ENCODE measurements at places on chromosomes 3 and 15.

- DNase-seq = no peak
Measured at GRCh38 chr3:33458446-33458845, 18.2 kb upstream of the UBP1 start.

- DNase-seq = no peak
Measured at GRCh38 chr15:63449731-63450130, 54.7 kb upstream of the USP3 start.

GRCh38 chr15:101322854-101323477, 27.9 kb upstream of the SNRPA1 start:
- DNase-seq = no peak

GRCh38 chr3:71395927-71396695, 187.4 kb downstream of the FOXP1 start:
- DNase-seq = no peak

- DNase-seq = no peak
Measured at GRCh38 chr3:88188436-88188835, 38.7 kb downstream of the C3orf38 start.

DNA sequence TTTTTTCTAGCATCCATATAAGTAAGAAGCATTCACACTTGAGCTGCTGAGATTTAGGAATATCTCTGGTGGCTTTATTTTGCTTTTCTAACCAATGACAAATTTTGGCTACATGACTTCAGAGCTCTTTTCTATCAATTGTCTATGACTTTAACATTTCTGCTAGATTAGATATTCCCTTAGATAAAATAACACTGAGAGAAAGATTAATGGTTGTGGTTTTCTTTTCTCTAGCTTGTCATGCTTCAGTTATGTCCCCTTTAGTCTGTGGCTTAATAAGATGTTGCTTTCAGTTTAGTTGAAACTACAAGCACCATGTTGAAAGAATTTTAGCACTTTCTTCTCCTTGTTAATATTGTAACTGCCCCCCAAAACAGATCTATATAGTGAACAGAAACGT, 665.6 kb upstream of the CCDC54 start:
- no peak for DNase-seq

- DNase-seq = no peak
Measured at GRCh38 chr15:100263721-100264455, 77.9 kb downstream of the ADAMTS17 start.

GRCh38 chr3:134681522-134681900, 30.7 kb upstream of the KY start:
- no peak for DNase-seq

- no peak for DNase-seq
Measured at GRCh38 chr3:180401226-180401625, 200.7 kb upstream of the TTC14 start.

DNA sequence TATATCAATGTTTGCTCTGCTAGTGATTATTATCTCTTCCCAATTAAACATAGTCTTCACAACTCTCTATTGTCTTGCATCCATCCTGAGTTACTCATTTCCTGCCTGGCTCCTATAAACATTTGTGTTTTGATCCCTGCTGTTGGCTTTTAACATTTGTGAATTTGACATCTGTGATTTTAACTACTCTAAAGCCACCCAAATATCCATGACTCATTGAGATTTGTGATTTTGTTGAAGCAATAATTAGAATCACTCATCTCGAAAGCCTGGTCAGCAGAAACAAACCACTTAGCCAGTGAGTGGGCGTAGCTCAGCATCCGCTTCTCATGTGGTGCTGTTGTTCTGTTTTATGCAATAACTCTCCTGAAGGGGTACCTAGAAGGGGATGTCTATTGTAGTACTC, 174.3 kb upstream of the ZBTB20 start:
- no peak for DNase-seq

GRCh38 chr3:189496375-189497138, 134.6 kb upstream of the TP63 start:
- DNase-seq = no peak

GRCh38 chr15:93359060-93359408, 270.0 kb upstream of the RGMA start:
- DNase-seq = no peak

- no peak for DNase-seq
Measured at GRCh38 chr3:177089110-177089509, 108.2 kb downstream of the TBL1XR1 start.

DNA sequence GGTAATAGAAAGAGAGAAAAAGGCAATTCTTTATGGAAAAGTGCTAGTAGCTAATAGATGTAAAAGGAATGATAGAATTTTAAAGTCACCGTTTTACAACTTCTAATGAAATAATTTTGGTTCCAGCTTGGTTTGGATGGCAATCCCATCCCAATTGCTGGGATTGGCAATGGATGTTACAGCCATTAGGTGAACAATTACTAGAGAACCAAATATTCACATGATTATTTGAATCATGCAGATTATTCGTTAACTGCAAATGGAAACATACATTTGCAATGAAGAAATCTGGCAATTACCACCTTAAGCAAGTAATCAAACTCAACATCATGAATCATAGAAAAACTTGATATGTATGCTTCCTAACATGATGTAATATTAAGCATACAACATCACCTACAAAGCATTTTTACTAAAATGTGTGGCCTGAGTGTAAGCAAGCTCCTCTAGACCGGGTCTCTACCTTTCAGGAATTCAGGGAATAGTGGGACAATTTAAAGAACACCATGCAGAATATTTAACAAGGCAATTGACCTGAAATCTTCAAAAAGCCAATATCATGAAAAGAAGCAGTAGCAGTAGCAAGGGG, 26.2 kb upstream of the ANP32A start:
- DNase-seq = no peak
